ENCODE measurements at places on chromosomes 11 and 22. TPM values are rescaled to one million over a fixed set of nuclear protein-coding genes. Genes with fewer than 3 reads are reported as not detected.

GRCh38 chr11:14746857-14747395 lies 103.3 kb downstream of the PDE3B start:
- no peak for DNase-seq

DNA sequence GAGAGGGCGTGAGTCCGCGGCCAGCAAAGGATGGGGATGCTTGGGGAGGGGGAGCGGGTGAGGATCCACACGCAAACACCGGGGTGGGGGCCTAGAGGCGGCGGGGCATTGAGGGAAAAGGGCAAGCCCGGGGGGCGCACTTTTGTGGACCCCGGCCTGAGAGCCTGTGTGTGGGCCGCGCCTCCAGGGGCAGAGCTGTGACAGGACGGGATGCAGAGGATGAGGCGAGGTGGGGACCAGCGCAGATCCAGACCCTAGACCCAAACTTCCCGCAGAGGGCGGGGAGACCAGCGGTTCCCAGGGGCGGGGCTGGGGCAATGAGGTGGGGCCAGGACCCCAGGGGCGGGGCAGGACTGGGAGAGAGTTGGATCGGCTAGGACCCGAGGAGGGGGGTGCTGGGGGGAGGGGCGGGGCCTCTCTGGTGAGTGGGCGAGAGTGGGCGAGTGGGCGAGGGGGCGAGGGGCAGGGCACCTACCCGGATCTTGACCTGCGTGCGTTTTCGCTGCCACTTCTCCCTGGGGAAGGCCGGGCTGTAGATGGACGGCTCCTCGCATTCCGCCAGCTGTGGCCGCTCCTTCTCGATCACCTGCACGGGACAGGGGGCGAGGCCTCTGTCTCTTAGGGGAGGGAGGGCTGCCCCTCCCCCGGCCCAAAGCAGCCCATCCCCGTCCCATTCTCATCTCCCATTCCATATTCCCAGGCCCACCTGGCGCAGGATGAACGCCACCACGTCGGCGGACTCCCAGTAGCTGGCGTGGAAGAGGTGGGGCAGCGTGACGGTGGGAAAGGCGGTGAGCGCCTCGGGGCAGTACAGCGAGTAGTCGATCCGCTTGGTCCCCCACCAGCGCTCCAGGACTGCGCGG lies 10.6 kb downstream of the PITPNM1 start:
- no peak for DNase-seq

- DNase-seq: no peak
Measured at GRCh38 chr11:79098146-79098545, 342.7 kb downstream of the TENM4 start.

- DNase-seq: no peak
Measured at GRCh38 chr11:73875380-73875779, 1.3 kb downstream of the COA4 start.

GRCh38 chr22:44753189-44754042 lies 1.0 kb downstream of the ARHGAP8 start:
- DNase-seq: no peak

DNA sequence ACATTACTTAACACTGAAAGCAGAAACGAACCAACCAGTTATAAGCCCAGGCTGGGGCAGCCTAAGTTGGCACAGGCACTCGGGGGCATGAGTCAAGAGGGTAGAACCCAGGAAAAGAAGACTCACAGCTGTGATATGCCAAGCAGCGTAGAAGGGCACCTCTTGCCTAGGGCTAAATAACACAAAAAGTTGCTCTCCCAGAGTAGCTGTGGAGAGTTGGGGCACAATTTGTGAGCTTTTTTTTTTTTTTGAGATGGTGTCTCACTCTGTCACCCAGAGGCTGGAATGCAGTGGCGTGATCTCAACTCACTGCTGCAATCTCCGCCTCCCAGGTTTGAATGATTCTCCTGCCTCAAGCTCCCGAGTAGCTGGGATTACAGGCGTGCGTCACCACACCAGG lies 8.8 kb downstream of the CLMP start:
- DNase-seq: no peak

DNA sequence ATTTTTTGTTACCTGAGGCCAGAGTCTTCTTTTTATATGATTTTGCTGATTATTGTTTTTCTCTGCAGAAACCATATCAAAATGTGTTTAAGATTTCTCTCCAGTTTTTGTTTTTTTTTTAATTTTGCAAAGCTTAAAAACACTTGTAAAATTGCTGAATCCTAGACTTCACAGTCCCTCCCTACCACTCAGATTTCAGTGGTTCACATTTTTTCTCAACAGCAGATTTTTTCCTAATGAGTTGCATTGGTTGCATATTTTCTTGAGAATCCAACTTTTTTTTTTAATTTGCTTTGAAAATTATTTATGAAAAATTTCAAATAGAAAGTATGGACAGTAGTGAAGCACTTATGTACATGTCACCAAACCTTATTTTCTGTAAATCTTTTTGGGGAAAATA lies 5.8 kb downstream of the ARL14EP start:
- no peak for DNase-seq

- DNase-seq: peak; percentile 77
Measured at GRCh38 chr22:20750461-20751184, 23.3 kb upstream of the SERPIND1 start.

GRCh38 chr11:47715082-47715669 lies at the start of gene AGBL2:
TSS of gene AGBL2 (minus strand) at chr11:47715369. CDS start at chr11:47714650, 719 bp downstream.
- peak; percentile 38 for DNase-seq

- no peak for DNase-seq
Measured at GRCh38 chr11:36449561-36450096, 60.4 kb downstream of the TRAF6 start.

DNA sequence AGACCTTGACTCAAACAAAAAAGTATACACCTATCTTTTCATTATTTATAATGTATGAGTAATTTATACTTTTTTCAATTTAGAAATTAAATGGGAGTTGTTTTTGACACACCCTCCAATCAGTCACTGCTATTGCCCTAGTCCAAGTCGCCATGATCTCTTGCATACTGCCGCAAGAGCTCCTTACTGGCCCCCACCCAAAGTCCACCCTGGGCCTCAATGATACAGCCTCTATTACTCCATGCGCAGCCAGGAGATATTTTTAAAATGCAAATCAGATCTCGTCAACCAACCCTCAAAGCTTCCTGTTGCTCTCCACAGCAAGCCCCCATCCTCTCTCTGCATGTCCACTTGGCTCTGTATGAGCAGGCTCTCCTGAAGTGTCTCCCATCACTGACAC lies 12.8 kb upstream of the LMO1 start:
- DNase-seq: no peak

DNA sequence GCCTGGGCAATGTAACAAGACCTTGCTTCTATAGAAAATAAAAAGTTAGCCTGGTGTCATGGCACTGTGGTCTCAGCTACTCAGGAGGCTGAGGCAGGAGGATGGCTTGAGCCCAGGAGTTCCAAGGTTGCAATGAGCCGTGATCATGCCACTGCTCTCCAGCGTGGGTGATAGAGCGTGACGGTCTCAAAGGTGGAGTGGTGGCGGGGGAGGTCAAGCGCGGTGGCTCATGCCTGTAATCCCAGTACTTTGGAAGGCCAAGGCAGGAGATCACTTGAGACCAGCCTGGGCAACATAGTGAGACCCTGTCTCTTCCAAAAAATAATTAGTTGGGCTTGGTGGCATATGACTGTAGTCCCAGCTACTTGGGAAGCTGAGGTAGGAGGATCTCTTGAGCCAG lies 16.7 kb upstream of the PISD start:
- DNase-seq: no peak

DNA sequence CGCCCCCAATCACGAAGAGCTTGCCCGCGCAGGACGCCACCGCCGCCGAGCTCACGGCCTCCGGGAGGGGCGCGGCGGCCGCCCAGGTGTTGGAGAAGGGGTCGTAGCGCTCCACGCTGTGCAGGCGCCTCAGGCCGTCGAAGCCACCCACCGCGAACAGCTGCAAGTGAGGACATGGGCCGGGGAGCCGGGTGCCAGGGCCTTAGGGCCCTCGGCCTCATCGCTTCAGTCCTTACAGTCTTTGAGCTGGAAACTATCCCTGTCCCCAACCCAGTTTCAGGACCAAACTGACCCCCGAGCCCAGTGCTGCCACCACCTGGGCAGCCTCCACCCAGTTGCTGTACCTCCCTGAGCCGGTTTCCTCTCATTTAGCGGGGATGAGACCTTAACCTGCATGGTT lies 7.6 kb downstream of the KLHL35 start:
- DNase-seq: no peak

GRCh38 chr11:13338427-13339069 lies 61.0 kb downstream of the BMAL1 start:
- no peak for DNase-seq

DNA sequence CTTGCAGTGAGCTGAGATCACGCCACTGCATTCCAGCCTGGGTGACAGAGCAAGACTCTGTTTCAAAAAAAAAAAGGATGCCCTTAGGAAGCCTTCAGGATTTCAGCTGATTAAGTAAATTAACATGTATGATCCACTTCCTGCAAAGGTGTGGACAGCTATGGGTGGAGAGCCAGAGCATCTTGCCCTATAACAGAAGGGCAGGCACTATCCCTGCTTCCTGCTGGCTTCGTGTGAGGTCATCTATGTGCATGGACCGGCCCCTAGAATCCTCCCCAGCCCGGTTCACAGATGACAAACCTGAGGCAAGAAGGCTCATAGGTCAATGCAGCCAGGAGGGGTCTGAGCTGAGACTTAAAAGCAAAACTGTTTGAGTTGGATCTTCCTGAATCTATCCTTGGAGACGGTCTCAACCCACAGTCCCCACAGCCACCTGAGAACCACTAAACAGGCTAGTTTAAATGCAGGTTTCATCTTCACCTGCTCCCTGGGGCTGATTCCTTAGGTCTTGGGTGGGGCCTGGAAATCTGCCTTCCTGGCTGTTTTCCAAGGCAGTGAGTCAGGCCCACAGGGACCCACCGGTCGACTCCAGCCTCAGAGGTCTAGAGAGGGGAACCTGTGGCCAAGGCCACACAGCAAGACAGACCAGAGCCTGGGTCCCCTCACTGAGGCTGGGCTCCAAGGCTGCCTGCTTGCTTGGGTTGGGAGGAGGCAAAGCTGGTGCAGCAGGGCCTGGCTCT lies 55.2 kb upstream of the MPEG1 start:
- DNase-seq: no peak

DNA sequence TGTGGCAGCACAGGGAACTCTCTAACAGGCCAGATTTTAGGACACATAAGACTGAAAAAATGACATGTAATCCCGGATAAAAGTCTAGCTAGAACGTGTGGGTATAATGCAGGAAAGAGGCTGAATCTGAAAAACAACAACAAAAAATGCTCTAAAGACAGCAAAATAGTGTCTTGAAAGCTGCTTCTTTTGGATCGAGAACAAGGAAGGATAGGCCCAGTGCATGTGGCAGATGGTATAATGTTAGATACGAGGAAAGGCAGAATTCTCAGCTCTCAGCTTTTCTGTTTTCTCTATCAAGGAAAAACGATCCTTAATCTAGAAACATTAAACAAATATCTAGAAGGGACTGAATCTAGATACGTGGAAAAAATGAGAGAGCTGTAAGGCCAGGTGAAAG lies 33.8 kb upstream of the PARVA start:
- DNase-seq: no peak

DNA sequence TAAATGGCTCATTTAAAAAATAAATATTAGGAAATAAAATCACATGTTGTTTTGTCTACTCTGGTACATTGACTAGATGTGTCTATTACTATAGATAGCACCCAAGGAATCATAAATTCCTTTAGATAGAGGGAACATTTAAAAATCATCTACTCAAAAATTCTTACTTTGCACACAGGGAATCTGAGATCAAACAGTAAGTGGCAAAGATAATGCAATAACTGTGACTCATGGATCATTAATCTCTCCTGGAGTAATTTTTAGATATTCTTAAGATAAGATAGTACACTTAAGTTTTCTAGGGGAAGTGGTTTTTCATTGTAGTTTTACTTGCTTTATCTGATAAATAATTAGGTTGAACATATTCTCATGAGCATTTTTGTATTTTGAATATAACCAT lies 468.9 kb downstream of the LUZP2 start:
- no peak for DNase-seq

DNA sequence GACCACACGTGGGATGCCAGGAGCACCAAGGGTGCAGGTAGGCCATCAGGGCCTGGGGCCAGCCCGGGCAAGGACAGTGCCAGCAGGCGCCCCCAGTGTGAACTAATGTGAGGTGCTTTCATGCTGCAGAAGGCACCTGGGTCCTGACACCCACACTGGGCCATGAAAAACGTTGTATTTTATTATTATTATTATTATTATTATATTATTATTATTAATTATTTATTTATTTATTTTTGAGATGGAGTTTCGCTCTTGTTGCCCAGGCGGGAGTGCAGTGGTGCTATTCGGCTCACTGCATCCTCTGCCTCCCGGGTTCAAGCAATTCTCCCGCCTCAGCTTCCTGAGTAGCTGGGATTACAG lies 1267.3 kb downstream of the BRD1 start:
- no peak for DNase-seq

DNA sequence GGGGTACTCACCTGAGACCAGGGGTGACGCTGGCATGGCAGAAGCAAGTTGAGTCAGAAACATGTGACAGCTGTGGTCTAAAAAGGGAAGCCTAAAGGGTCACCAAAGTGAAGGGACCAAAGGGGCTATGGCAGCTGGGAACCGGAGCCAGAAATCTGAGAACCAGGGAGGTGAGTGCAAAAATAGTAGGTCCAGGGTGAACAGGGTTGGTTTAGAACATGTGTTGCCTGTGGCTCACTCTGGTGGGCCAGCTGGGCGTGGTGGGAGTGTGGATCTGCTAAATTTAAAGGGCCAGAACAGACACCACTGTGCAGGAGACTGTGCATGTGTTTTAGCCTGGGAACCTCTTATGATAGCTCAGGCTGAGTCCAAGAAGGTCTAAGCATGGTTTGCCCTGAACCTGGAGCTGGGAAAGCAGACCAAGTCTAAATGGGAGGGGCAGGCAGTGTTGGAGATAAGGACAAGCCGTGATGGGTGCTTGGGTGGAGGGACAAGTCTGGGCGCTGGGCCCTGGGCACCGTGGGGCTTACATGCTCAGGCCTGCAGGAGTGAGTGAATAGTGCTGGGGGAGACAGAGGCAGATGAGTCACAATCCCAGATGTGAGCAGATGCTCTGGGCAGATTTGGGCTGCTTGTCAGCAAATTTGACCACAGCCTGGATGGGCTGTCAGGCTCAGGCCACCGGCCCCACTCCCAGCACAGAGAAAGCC lies 41.4 kb upstream of the ZBED5 start:
- DNase-seq: no peak

- no peak for DNase-seq
Measured at GRCh38 chr11:120522736-120523135, 11.2 kb downstream of the GRIK4 start.

Gene SYCE3
- not detected for total RNA-seq

Gene MAPK11
- total RNA-seq: 21.8 TPM

Gene NRXN2
- 219 TPM for total RNA-seq

Gene OR5B21
- total RNA-seq: not detected

Gene CYTH4
- total RNA-seq: 2.3 TPM

Gene IGF2
- 25.6 TPM for total RNA-seq

Gene HBE1
- 3.6 TPM for total RNA-seq

Gene FAM180B
- 0.16 TPM for total RNA-seq

Gene SGSM1
- 11.4 TPM for total RNA-seq

Gene NEFH
- total RNA-seq: 0.47 TPM

Gene ALDH3B1
- total RNA-seq: 0.94 TPM

Gene FDXACB1
- total RNA-seq: 12.8 TPM

Gene XKR3
- total RNA-seq: not detected

Gene MPEG1
- total RNA-seq: 2.8 TPM

Gene YPEL1
- 99.2 TPM for total RNA-seq
